Stimulated activated CD4-positive, alpha-beta T cell treated with anti-CD3 and anti-CD28 coated beads, Interleukin-4, amount 100 ng/mL, for 24 hours (primary cell): ENCODE measurements at places on chromosomes 1 and 21.

DNA sequence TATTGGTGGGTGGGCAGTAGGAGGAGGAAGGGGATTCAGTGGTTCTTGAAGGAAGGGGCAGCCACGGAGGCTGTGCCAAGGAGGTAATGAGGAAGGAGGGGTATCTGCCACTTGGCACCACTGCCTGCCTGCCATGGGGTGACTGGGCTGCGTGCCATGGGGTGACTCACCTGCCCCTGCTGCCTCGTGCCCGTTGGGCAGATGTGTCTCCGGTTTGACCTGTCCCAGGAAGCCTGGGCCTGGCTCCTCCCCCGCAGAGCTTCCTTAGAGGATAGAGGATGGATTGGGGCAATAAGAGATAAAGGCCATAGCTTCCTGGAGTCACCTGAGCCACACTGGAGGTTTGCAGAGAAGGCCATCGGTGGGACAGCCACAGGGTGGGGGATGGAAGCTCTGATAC lies 1.7 kb downstream of the PADI3 start:
- DNase-seq: no peak

DNA sequence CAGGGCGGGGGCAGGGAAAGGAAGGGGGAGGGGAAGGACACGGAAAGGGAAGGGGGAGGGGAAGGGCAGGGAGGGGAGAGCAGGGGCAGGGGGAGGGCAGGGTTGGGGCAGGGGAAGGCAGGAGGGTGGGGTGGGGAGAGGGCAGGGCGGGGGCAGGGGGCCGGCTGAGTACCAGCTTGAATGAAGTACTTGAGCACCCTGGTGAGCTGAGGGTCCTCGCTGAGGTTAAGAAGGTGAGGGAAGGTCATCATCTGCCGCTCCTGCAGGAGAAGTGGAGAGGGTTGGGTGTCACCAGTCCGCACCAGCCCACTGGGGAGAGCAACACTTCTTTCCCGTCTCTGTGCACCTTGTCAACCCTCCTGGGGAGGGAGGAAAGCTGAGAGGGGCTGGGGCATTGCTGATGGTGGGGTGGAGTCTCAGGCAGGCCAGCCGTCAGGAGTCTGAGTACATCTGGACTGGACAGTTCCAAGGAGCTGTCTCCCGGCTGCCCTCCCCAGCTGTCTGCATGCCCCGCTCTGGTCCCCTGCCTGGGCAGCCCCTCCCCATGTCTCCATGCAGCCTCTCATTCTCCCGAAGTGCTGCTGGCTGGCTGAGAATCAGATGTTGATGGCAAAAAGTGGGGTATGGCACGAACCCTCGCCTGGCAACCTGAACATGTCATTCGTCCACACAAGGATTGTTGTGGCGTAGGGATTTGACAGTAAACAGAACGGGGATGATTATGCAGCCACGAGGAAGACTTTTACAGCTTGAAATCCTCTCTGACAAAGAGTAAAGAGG lies 70.0 kb downstream of the SCCPDH start:
- DNase-seq: no peak

DNA sequence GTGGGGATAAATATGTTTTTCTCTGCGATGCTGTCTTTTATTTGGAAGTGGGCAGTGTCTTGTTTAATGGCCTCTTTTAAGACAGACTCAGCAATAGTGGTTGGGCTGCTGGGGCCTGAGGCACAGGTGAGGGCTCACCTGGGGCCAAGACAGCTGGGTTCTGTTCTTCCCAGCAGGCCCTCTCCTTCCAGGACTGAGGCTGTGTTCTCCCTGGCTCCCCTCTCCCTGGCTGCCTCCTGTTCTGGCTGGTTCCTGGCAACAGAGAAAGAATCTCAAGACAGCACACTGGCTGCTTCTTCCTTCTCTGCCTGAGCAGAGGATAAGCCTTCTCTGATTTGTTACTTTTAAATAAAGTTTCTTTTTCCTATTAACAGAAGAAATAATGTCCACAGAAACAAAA lies 7.4 kb upstream of the GRHL3 start:
- DNase-seq: no peak

GRCh38 chr1:905071-905749 lies 18.5 kb upstream of the SAMD11 start:
- no peak for DNase-seq

DNA sequence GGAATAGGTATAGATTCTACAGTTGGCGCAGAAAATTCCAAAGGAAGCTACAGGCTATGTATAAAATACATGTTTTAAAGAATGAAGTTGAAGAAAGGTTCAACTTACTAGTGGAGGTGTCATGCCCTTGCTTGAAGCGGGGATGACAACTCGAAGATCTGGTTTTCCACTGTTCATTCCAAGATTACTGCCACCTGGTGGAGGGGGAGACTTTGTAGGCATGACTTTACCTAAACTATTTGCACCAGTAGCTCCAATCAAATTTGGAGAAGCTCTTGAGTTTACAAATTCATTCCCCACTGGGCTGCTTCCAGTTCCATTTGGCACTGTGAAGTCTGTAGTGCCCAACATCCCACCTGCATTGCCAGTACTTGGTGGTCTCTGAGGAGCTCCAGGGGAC lies 81.7 kb downstream of the AXDND1 start:
- DNase-seq: no peak

- DNase-seq: no peak
Observed at GRCh38 chr1:156668801-156669637, 8.2 kb downstream of the NES start.

GRCh38 chr1:228735871-228736586 lies 750 bp downstream of the RHOU start:
- DNase-seq: peak; percentile 13

GRCh38 chr1:179589509-179589908 lies 2.1 kb upstream of the TDRD5 start:
- DNase-seq: no peak

DNA sequence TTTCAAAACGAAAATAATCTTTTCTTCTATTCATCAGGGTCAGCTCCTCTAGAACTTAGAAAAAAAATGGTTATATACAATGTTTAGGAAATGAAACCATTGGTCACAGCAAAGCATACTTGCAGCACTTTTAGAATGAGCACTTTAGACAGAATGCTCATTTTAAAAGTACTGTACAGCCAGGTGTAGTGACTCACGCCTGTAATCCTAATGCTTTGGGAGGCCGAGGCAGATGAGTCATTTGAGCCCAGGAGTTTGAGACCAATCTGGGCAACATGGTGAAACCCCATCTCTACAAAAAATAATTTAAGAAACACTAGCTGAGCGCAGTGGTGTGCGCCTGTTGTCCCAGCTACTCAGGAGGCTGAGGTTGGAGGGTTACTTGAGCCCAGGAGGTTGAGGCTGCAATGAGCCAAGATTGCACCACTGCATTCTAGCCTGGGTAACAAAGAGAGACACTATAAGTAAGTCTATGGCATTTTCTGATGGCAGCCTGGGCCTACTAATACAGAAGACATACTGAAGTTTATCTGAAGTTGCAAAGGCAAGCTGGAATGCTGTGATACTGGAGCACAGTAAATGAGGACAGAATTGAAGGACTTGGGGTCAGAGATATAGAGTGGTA lies 48.9 kb upstream of the ZNF326 start:
- no peak for DNase-seq

DNA sequence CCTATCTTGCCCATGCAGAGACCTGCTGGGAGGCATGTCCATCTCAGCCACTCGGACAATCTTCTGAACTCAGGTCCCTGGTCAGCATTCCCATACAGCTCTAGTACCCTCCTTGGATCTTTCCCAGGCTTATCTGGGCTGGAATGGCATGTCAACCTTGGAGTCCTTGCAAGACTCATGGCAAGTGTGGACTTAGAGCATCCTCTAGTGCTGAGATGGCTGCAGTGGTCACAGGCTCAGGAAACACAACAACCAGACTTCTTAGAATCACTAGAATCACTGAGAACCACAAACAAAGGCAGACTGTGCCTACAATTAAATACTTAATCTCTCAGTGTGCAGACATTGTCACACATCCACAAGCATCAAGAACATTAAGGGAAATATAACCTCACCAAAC lies 73.1 kb upstream of the TSHB start:
- no peak for DNase-seq

DNA sequence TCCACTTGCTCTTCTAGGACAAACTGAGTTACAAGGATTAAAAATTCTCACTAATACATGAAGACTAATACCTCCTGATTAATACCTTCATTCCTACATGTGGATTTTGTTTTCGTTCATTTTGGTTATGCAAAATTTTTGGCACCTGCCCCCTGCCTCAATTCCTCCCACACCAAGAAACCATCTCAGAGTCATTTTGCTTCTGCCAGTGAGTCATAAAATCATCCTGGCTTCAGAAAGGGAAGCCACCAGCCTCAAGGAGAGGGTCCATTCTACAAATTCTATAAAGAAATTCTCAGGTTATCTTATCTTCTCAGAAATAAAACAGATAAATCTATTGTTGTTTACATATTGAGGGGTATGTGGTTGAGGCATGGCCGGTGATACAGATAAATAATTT lies 103.2 kb upstream of the COA6 start:
- DNase-seq: peak; percentile 22

DNA sequence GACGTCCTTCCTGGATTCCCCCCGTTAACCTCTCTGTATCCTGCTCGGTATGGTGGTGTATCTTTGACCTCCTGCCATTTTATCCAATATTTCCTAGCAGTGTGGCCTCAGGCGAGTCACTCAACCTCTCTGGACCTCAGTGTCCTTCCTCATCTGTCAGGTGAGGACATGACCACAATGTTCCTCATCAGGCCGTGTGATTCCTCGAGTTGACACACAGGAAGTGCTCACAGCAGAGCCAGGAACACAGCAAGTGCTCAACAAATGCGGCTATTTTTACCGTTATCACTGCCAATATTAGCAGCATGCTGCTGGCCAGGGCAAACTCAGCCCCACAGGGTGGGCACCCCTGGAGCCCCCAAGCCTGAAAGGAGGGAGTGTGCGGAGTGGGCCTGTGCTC lies 450.2 kb downstream of the KIF26B start:
- no peak for DNase-seq

DNA sequence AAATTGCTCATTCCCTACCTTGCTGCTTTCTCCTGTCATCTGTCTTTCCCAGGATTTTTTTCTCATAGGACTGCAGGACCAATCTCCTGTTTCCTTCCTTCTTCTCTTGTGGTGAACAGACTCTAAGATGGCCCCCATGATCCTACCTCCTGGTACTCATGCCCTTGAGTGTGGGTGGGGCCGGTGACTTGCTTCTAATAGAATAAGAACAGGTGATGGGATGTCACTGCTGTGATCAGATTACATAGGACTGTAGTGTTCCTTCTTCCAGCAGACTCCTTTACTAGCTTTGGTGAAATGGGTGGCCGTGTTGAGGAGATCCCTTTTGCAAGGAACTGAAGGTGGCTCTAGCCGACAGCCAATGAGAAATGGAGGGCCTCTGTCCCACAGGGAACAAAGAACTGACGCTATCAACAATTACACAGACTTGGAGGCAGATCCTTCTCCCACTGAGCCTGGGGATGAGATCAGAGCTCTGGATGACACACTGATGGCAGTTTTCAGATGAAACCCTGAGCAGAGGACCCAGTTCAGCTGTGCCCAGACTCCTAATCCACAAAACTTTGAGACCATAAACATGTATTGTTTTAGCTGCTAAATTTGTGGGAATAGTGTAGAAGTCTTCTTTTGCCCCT lies 7.5 kb downstream of the GSTM3 start:
- no peak for DNase-seq
